ENCODE measurements at places on chromosomes 3 and 15.

- no peak for DNase-seq
Observed at GRCh38 chr15:81723701-81724100, 322.1 kb downstream of the MEX3B start.

DNA sequence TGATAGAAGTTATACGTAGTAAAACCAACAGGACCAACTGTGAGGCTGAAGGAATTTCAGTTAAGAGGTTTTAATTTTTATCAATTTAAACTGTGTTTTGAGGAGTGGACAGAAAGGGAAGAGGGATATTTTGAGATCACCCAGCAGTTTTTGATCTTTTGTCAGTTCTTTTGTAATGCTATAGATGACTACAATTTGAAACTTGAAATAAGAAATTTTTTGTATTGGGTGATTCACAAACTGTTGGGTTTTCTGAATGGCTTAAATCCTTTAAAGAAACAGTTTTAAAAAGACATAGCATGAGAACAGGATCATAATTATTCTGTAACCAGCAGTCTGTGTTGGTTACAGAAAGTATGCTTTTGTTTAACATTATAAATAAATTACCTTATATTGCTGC, 67.4 kb downstream of the TCF12 start:
- no peak for DNase-seq

- DNase-seq: no peak
Observed at GRCh38 chr15:89802231-89802928, 12.3 kb downstream of the ANPEP start.

GRCh38 chr3:106299300-106300098, 430.7 kb upstream of the CBLB start:
- peak; percentile 7 for DNase-seq

GRCh38 chr15:83018436-83018835, 7.0 kb upstream of the C15orf40 start:
- no peak for DNase-seq

DNA sequence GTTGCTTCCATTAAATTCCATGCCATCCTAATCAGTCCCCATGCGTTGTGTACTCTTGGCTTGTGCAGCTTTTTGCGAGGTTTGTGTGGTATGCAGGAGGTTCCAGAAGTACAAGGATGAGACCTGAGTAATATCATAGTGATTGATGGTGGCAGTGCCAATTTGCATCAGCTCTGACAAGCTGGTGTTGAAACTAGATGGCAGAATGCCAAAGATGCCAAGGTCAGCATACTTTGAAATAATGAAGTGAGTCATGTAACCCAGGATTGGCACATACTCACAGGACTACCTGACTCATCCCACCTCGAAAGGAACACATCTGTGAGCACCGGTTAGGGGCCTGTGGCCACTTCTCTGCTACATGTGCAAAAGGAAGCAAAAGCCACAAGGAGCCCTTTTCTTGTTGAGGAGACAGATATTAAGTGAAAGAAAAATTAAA, 14.3 kb downstream of the KAT2B start:
- peak; percentile 27 for DNase-seq

- no peak for DNase-seq
Observed at GRCh38 chr3:110393941-110394340, 677.7 kb upstream of the NECTIN3 start.

- no peak for DNase-seq
Observed at GRCh38 chr3:195703776-195704175, 17.0 kb upstream of the MUC20 start.

DNA sequence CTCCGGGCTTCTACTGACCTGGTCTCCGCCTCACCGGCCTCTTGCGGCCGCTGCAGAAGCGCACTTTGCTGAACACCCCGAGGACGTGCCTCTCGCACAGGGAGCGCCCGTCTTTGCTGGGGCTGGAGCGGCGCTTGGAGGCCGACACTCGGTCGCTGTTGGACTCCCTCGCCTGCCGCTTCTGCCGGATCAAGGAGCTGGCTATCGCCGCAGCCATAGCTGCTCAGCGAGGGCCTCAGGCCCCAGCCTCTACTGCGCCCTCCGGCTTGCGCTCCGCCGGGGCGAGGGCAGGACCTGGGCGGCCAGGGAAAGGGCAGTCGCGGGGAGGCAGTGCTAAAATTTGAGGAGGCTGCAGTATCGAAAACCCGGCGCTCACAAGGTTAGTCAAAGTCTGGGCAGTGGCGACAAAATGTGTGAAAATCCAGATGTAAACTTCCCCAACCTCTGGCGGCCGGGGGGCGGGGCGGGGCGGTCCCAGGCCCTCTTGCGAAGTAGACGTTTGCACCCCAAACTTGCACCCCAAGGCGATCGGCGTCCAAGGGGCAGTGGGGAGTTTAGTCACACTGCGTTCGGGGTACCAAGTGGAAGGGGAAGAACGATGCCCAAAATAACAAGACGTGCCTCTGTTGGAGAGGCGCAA, 319.2 kb downstream of the FGF12 start:
- peak; percentile 18 for DNase-seq

GRCh38 chr3:4514321-4514720, 21.2 kb downstream of the ITPR1 start:
- no peak for DNase-seq

DNA sequence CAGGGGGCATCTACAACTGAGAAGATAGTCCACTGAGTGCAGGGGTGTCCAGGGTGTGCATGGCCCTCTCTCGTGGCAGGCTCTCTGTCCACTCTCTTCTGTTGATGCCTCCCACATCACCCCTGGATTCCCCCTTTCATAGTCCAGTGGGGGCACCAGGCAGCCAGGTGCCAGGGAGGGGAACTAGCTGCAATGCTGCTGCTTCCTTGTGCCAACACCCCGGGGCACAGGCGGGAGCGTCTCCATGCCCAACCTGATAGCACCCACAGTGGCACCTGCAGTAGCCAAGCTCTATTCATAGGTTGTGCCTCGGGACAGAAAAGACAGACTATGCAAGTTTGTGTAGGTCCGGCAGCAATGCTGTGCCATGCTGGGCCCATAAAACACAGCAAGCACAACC, 11.7 kb downstream of the DUOX2 start:
- no peak for DNase-seq

DNA sequence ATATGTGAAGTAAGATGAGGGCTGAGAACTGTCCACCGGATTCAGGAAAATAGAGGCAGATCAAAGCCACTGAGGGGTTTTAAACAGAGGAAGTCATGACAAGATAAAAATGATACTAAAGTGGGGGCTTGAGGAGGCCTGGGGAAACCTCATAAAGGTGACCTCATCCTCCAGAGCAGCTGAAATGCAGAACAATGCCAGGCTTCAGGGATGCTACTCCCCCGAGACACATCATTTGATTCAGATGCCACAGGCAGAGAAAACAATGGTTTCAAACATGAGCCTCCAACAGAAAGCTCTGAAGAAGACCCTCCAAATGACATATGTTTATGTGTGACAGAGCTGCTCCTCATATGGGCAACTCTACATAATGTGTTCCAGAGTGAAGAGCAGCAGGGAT, 6.4 kb downstream of the CFAP20DC start:
- DNase-seq: no peak

- no peak for DNase-seq
Observed at GRCh38 chr3:45343947-45344346, 44.4 kb upstream of the LARS2 start.

- no peak for DNase-seq
Observed at GRCh38 chr3:175127075-175127662, 268.0 kb downstream of the NAALADL2 start.

- DNase-seq: no peak
Observed at GRCh38 chr15:48435321-48435720, 104.1 kb downstream of the DUT start.
